GM12864 (cell line): ENCODE measurements at places on chromosomes 11 and 22.

DNA sequence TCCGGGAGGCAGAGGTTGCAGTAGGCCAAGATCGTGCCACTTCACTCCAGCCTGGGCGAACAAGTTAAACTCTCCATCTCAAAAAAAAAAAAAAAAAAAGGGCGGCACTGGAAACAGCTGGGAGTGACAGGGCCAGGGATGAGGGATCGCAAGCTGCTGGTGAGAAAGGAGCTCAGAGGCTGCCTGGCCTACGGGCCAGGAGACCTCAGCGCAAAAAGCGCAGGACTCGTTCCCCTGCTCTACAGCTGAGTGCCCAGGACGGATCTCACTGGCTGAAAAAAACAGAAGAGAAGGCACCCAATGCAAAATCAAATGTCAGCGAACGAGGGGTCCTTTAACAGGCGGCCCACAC lies 650 bp upstream of the NUP50 start:
- no peak for DNase-seq

DNA sequence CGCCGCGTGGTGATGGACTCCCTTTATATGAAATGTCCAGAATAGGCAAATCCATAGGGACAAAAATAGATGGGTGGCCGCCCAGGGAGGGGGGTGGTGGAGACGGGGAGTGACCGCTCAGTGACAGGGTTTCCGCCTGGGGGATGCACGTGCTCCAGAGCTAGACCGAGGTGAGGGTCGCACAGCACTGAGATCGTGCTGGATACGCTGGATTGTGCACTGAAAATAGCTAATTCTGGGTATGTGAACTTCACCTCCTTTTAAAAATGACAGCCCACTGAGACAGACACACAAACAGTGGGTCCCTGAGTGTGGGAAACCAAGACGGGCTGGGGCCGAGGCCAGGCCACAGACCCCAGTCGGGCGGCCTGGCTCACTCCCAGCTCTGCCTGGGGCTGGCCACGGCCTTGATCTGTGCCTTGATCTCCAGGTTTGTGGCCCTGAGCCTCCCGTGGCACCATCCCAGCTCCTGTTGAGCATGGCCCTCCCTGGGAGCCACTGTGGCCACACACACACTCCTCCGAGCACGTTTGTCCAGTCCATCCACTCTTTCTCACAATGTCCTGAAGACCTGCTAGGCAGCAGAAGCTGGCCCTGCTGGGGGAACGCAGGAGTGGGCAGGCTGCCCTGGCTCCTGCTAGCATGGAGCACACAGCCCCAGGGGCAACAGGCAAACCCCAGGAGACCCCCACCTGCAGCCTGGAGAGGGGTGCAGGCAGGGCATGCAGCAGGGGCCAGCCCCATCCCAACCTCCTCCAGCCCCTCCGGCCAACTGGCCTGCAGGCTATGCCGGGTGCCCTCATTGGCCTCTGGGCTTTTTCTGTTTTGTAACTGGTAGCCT lies 41.0 kb upstream of the TH start:
- no peak for DNase-seq

DNA sequence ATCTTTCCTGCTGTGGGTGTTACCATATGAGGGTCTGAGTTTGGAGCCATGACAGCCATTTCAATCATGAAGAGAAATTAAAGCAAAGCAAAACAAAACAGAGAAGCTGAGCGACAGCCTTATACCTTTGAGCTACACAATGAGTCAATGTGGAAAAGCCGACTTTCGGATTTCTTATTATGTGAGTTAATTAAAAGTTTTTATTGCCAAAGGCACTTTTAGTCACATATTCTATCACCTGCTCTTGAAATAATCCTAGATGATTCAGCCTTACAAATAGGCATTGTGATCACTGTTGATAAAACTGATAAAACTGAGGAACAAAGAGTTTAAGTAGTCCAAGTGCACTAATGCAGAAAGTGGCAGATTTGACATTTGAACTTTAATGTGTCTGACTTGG lies 381.9 kb upstream of the TENM4 start:
- DNase-seq, result no peak

- DNase-seq, result no peak
These were observed 525.1 kb downstream of the TBC1D22A start for GRCh38 chr22:47287516-47287915.

GRCh38 chr22:19430890-19431541 lies 517 bp downstream of the HIRA start:
- DNase-seq, result no peak

GRCh38 chr11:19393941-19394340 lies 153.2 kb upstream of the E2F8 start:
- DNase-seq, result no peak

DNA sequence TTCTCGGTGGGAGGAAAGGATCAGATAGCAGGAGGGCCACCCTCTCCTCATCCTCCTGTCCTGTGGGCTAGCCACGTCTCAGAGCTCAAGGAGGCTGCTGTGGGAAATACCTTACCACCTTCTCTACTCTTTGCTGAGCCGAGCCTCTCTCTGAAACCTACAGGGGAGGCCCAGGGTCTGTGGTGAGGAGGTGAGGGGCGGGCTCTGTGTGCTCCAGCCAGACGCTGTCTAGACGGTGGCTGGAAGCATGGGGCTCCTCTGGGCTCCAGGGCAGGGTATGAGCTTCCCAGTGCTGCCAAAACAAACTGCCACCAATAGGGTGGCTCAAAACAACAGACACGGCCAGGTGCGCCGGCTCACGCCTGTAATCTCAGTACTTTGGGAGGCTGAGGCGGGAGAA lies 5.5 kb upstream of the TMPRSS6 start:
- no peak for DNase-seq

- no peak for DNase-seq
These were observed 557 bp downstream of the RANGAP1 start for GRCh38 chr22:41285441-41285819.

DNA sequence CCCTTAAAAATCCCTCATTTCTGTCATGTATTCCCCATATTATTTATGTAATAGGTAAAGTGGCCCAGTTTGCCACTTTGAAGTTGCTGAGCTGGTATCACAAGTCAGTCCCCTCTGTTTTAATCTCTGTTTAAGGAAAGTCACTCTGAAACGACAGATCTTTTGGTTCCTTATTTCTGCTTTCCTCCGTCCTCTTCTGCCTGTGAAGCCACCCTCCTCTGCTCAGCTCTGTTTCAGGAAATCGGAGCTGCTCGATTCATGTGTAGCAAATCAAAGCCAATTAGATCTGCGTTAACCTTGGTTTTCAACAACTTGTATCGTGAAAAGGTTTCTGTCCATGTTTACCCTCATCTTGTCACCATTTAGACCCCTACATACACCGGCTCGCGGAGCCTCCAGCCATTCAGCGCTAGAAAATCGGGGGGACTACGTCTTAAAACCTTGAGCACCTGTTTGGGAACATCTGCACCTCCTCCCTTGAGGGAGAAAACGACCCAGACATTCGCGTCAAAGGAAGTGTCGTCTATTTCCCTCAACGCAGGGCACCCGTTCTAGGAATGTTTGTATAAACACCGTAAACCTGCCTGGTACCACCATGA lies 576 bp upstream of the SC5D start:
- DNase-seq, result peak; percentile 46

- DNase-seq, result no peak
These were observed 12.3 kb upstream of the ASRGL1 start for GRCh38 chr11:62324731-62325556.

- no peak for DNase-seq
These were observed 22.1 kb upstream of the LMO2 start for GRCh38 chr11:33913991-33914390.

DNA sequence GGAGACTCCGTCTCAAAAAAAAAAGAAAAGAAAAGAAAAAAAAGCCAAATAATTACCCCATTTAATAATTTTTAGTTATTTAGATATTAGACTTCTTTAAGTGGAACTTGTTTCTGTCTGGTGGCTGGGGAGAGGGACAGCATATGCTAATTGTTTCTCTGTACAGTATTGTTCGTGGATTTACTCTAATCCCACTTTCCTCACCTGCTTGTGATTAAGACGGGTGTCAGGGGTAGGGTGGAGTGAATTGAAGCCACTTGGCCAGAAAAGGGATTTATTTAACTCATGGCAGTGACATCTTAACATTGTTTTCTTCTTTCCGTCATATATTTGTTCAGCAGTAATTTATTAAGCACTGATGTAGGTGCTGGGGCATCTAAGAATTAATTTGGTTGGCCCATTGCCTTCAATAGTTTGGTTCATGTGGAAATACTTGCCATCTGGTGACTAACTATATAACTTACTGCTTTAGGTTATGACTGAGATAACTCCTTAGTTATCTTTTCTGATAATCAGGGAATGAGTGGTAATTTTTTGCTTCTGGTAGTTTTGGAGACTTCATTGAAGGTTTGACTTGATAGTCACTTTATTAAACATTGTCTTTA lies 4.6 kb downstream of the TNRC6B start:
- DNase-seq, result no peak

GRCh38 chr22:16776080-16776479 lies 49.1 kb downstream of the XKR3 start:
- DNase-seq, result no peak

DNA sequence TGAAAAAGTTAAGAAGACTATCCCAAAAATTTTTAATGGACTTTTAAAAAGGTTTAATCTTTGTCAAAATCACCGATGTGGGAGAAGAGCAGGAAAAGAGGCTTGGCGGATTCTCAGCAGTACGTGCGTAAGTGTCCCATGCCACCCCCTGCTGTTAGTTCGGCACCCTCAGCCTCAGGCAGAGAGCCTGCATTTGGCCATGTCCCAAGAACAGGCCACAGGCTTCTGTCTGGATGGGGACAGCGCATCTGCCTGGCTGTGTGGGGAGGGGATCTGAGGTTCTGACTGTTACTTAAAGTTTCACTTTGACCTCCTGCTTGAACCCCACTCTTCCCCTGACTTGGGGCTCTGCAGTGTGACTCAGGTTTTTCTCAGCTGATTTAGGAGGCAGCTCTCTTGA lies 35.3 kb downstream of the EXT2 start:
- DNase-seq, result no peak

DNA sequence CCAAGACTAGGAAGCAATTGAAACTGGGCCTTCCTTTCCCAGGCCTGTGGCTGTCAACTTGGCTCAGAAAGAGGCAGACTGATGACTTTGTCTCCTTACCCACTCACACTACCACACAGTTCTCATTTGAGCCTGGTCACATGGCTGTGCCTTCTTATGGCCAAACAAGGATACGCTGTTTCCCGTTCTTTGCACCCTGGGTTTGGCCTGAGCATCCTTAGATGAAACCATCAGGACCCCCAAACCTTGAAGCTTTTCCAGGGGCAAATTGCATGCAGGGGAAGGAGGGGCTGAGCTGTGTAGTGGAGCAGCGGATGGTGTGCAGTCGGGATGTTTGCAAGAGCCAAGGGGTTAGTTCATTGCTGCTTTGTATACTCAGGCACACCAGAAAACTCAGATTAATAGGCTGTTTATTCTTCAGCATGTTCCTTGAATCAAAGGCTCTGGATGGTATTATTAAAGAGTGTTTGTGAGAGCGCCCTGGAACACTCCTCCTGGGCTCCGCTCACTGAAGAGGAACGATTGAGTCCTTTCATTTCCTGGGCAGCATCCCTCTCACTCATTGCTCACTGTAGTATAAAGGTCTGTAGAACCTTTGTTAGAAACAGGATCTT lies 69.8 kb downstream of the ARFGAP2 start:
- no peak for DNase-seq

DNA sequence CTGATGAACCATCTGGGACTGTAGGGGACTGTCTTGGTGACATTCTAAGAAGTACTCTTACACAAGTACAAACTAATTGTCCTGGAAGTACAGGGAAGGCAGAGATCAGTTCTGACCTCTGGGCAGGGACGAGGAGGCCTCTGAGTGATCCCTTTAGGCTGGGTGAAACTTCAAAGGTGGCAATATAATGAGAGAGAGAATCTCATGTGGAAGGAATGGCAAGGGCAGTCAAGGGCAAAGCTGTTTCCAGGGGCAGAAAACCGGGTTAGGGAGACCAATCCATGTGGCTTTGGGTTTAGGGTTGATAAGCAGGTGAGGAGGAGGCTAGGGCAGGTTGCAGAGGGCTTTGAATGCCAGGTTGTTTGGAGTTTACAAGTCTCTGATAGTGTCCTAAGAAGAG lies 21.3 kb upstream of the MYH9 start:
- no peak for DNase-seq

GRCh38 chr22:27724709-27725108 lies 76.8 kb downstream of the MN1 start:
- no peak for DNase-seq

GRCh38 chr11:34988294-34989255 lies 72.2 kb downstream of the PDHX start:
- no peak for DNase-seq

DNA sequence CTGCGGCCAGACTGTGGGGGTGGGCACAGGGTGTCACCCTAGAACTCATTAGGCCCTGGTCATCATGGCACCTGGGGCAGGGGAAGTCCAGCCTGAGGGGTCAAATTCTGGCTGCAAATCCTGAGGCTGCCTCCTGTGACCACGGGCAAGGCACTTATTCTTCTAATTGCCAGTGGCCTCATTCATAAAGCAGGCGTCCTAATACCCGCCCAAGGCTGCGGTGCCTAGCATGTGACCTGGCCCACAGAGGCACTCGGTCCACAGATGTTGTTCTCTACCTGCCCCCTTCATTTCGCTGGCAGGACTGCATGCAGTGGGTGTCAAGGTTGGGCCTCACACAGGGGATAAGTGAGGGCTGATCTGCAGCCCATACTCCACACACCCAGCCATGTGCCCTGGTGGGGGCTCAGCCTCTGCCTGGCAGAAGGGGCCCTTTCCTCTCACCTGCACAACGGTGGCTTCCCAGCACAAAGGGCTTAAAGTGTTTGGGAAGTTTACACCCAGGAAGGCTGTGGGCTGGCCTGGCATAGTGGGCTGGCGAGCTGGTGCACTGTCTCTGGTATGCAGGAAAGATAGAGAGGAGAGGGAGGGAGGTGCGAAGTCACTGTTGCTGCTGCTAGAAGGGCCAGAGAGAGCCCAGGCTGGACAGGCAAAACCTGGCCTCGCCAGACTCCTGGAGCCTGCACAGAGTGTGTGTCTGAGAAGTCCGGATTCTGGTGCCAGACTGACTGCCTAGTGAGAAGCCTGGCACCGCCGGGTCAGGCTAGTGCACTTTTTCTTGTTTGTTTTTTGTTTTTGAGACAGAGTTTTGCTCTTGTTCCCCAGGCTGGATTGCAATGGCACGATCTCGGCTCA lies 3.2 kb downstream of the MPST start:
- DNase-seq, result no peak

DNA sequence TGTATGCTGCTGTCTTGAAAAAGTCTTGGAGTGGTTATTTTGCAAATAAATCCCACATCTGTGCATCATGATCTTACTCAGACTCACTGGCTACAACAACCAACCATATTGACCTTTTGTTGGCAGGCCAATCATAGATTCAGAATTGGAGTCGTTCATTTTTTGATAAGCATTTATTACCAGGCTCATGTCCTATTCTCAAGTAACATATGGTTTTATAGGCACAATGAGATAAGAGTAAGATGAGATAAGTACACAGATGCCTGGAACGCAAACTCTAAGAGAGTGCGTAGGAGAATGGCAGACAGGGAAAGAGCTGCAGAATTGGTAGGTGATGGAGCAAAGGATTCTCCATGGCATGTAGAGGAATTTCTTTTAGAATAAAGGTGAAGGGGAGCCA lies 71.6 kb upstream of the SLC5A12 start:
- no peak for DNase-seq

- DNase-seq, result no peak
These were observed 12.5 kb downstream of the SRPRA start for GRCh38 chr11:126256216-126256615.

- no peak for DNase-seq
These were observed 34.1 kb downstream of the LINC01488 start for GRCh38 chr11:69515271-69516245.
